Articular chondrocyte of knee joint (primary cell): ENCODE measurements at places on chromosomes 1 and 21. TPM values are rescaled to one million over a fixed set of nuclear protein-coding genes. Genes with fewer than 3 reads are reported as not detected.

Gene SH2D5
- 2.2 and 3.0 TPM in 2 replicates for total RNA-seq

Gene C1QB
- total RNA-seq: not detected in 2 replicates

Gene PPIAL4G
- total RNA-seq: under 0.01 TPM in 2 replicates

Gene DYRK3
- total RNA-seq: 45.1 and 46.4 TPM in 2 replicates

Gene ANXA9
- total RNA-seq: 0.22 and 0.39 TPM in 2 replicates

Gene FAM72C
- total RNA-seq: 0.13 and 0.76 TPM in 2 replicates

Gene FABP3
- 32.3 and 40.8 TPM in 2 replicates for total RNA-seq

Gene TP73
- total RNA-seq: 0.22 TPM in 1 of 2 replicates, not detected in the other

Gene OR2T3
- total RNA-seq: not detected in 2 replicates

Gene ADGRL2
- 4.5 and 7.3 TPM in 2 replicates for total RNA-seq

Gene TRNP1
- 6.4 and 8.4 TPM in 2 replicates for total RNA-seq

Gene RNASEL
- total RNA-seq: 13.2 and 13.9 TPM in 2 replicates

Gene ANKRD13C
- 40.6 and 43.5 TPM in 2 replicates for total RNA-seq

Gene TMED5
- 68.5 and 80.3 TPM in 2 replicates for total RNA-seq

Gene KIAA0040
- 1.3 and 2.8 TPM in 2 replicates for total RNA-seq

Gene LCE2D
- total RNA-seq: not detected in 2 replicates

Gene ERICH3
- not detected in 2 replicates for total RNA-seq

Gene PLA2G2A
- total RNA-seq: 4.3 and 7.6 TPM in 2 replicates

Gene DIRAS3
- 0.43 and 1.0 TPM in 2 replicates for total RNA-seq

Gene GJA8
- total RNA-seq: not detected in 2 replicates

Gene ZNF436
- 38.0 and 38.8 TPM in 2 replicates for total RNA-seq

Gene ZNF648
- 0.22 and 0.26 TPM in 2 replicates for total RNA-seq
